ENCODE measurements at places on chromosomes 16 and 17.

- no peak for DNase-seq
Measured at GRCh38 chr17:73508057-73508930, 136.0 kb downstream of the SDK2 start.

DNA sequence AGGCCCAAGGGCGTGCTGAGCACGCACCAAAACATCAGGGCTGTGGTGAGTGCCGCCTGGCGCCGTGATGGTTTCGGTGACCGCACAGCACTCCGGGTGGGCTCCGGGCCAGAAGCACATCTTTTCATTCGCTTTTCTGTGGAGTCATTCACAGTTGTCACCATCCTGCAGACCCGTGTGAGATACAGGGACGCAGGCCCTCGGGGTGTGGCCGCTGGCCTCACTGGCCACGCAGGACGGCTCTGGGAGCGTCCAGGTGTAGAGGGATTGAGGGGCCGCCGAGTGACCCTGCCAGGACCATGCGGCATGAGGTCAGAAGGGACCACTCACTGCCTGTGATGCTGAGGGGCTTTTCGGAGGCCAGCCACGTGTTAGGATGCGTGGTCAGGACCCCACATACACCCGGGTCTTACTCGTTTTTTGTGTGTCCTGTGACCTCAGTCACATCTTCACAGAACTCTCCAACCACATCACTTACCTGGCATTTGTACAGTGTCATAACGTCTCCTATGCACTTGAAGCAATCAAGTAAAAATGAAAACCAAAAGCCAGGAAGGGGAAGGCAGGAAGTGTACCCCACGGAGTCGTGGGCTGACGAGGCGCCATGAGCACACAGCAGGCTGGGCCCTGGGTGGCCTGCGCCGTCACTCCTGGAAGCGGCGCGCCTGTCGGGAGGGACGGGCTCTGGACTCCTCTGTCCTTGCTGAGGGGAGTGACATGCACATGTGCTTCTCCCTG, 7.8 kb downstream of the ACSF3 start:
- DNase-seq: no peak

DNA sequence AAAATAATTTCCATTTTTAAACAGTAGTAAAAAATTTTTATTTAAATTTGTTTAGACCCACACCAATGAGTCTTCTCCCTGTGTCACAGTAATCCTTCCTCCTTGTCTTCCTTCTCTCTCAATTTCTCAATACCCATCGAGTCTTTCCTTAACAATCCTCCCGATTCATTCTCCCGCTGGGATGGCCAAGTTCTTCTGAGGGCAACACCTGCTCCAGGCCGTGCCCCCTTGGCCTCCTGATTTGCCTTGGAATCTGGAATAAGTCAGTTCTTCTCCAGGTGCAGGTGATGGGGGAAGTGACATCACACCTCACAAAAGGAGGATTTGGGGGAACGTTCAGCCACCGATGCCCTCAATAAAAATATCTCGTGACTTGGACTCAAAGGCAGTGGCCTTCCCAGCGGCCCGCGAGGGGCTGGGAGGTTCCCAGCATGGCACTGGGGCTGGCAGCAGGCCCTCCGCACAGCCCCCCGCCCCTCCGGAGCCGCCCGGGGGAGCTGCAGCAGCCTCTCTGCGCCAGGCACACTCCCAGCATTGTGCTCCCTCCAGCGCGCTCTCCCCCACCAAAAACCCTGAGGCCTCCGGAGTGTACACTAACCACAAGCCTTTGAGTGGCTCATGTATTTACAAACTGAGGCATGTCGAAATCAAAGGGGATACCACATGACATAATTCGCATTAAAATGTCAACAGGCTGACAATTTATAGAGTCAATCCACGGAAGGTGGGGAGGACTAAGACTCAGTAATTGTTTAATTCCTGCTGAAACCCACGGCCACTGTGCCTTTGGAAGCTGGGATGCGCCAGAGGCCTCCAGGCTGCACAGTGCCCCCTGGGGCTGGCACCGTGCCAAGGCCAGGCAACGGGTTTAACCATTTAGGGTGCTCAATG, 120.5 kb downstream of the ZFHX3 start:
- no peak for DNase-seq

DNA sequence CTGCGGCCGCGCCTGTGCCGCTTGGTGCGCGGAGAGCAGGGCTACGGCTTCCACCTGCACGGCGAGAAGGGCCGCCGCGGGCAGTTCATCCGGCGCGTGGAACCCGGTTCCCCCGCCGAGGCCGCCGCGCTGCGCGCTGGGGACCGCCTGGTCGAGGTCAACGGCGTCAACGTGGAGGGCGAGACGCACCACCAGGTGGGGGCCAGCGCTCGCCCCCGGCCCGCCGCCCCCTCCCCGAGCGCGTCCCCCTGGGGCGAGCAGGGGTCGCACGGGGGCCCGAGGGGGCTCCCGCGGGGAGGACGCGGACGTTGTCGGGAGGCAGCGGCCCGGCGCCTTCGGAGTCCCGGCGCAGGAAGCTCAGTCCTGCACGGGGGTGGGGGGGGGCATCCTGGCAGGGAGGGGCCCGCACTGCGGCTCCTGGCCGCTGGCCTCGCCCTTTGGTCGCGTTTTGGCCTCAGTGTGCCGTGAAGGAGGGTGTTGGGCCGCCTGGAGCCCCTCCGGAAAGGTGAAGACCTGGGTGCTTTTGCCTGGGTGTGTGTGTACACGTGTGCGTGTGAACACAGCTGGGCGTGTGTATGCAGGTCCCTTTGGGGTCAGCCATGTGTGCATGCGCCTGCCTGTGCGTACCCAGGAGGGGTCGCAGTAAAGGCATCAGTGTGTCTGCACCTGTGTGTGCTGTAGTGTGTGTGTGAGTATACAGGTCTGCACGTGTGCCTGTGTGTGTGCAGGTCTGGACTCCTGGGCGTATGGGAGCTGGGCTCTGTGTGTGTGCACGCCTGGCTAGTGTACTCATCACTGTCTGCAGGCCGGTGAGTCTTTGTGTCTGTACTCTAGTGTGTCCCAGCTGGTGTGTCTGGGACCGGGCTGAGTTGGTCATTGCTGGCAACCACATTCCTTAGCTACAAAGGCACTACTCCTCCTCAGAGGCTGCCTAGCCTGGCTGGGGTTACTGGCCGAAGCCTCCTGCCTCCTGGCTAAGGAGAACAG, 615 bp downstream of the NHERF2 start:
- no peak for DNase-seq

- no peak for DNase-seq
Measured at GRCh38 chr17:33046361-33047255, 55.0 kb downstream of the SPACA3 start.

DNA sequence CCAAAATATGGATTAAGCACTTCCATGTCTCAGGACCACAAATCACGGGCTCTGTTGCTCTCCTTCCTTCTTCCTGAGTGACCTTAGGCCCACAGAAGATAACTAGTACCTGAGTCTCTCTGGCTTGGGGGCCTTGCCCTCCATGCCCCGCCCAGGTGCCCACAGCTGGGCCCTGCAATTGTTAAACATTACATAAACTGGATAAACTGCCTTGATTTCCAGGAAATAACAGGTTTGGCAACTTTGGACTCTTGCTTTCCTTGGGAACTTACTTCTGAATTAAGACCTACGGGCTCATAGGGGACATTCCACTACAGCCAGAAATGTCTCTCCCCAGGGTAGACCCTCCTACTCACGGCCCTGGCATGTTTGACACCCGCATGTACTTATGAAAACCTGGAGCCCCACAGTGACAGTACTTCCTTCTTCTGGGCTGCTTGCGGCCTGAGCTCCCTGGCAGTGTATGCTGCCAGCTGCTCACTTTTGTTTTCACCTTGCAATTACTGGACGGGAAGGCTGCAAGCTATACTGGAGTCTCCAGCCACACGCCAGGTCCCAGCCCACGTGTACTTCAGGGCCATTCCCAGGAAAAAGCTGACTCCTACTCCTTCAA, 2.3 kb upstream of the UBALD2 start:
- DNase-seq: no peak

- DNase-seq: no peak
Measured at GRCh38 chr16:48197294-48197693, 41.5 kb upstream of the ABCC12 start.

GRCh38 chr17:81711814-81712467, at the start of gene SLC25A10:
Gene SLC25A10 (plus strand): TSS chr17:81712284. CDS start chr17:81712427, 143 bp downstream.
- DNase-seq: no peak

DNA sequence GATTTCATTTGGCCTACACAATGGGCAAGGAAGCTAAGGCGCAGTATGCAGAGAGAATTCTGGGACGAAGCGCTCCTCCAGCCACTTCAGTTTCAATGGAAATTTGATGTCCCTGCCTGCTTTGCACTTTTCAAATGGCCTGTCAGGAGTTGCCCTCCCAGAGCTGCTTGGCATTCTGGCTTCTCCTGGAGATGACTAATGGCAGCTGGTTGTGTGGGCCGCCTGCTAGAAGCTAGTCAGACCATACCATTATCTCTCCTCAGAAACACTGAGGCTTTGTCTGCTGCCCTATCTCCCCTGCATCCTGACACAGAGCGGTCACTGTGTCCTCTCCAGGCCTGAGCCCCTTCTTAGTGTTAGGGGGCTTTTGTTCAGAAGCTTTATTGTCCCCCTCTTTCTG, 180.1 kb downstream of the SPECC1 start:
- no peak for DNase-seq

DNA sequence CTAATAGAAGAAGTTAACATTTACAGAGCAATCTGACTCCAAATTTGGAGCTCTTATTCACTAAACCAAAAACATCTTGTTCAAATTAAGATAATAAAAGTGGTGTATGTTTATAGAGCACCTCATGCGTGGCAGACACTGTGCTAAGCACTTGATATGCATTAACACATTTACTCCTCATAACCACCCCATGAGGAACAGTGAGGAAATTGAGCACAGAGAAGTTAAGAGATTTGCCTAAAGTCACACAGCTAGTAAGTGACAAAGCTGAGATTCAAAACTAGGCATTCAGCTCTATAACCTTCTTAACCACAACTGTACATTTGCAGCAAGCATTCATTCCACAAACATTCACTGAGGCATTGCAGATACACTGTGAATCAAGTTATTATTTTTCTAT, 94.0 kb downstream of the VAT1L start:
- no peak for DNase-seq

- no peak for DNase-seq
Measured at GRCh38 chr17:49388692-49389513, 25.8 kb downstream of the PHB1 start.

- no peak for DNase-seq
Measured at GRCh38 chr17:16968786-16969185, 3.1 kb downstream of the TNFRSF13B start.

DNA sequence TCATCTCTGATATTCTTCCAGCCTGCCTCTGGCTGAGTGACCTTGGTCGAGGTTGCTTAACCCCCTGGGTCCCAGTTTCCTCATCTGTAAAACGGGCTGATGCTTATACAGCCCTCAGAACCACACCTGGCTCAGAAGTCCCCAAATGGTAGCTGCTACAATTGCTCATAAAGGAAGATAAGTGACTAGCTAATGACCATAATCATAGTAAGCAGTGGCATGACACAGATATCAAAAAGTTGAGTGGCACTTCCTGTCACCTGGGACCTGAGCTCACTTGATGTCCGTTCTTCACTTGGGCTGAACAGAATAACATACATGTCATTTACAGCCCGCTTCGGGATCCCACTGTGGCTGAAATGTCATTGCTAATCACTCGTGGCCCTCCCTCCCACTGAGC, 1.8 kb downstream of the MGRN1 start:
- no peak for DNase-seq

- no peak for DNase-seq
Measured at GRCh38 chr16:27967169-27967568, 96.3 kb downstream of the GSG1L start.

GRCh38 chr17:27049104-27049784, 244.7 kb upstream of the WSB1 start:
- no peak for DNase-seq

DNA sequence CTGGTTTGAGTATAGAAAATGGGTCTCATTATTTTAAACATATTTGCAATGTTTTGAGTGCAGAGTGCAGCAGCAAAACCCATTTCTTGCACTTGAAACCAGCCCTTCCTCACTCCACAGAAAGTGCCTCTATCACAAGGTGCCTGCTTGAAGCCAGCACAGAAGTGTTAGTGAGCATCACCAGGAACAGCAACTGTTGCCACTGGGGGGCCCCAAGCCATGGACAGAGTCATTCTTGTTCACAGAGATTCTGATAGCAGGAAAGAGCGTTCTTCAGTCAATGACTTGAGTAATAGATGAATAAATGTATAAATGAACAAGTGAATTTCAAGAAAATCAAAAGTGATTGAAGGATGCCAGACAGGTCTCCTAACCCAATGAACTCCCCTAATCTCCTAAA, 45.6 kb downstream of the CHD9NB start:
- DNase-seq: no peak

- DNase-seq: no peak
Measured at GRCh38 chr16:87855852-87856715, 13.2 kb downstream of the SLC7A5 start.

GRCh38 chr16:140175-140857, 1.8 kb upstream of the NPRL3 start:
- DNase-seq: no peak

- DNase-seq: no peak
Measured at GRCh38 chr16:31216422-31217135, at the start of gene PYDC1. Gene PYDC1 (minus strand): TSS chr16:31217135. CDS start chr16:31217028, 107 bp downstream.

DNA sequence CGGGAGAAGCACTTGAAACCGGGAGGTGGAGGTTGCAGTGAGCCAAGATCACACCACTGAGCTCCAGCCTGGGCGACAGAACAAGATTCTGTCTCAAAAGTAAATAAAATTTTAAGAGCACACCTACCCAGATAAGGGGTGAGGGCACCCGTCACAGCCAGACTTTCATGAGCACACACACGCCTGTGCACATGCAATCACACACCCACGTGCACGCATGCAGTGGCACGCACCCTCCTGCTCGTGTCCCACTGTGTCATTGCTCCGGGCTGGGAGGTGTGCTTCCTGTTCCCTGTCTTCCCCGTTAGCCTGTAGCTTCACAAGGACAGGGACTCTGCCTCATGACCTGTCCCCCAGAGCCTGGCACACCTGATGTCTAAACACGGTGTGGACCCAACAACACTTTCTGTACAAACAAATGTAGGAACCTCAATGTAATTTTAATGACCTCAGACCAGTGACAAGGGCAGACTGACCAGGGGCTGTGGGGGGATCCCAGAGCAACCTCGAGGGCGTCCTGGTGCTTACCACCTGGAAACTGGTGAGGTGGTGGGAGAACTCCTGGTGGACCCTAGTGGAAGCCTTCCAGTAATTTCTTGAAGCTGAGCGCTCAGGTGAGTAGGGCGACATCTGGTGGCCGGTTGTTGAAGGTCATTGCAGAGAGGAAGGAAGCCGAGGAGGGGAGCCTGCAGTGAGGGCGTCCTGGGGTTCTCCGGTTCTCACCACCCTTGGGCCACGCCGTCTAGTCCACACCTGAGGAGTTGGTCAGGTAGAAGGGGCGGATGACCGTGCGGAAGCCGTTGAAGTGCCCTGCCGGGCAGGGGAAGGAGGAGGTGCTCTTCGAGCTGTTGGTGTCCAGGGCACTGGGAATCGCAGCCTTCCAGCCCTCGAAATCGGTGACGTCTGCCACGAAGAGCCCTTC, 8.6 kb downstream of the LGALS3BP start:
- DNase-seq: peak; percentile 47

DNA sequence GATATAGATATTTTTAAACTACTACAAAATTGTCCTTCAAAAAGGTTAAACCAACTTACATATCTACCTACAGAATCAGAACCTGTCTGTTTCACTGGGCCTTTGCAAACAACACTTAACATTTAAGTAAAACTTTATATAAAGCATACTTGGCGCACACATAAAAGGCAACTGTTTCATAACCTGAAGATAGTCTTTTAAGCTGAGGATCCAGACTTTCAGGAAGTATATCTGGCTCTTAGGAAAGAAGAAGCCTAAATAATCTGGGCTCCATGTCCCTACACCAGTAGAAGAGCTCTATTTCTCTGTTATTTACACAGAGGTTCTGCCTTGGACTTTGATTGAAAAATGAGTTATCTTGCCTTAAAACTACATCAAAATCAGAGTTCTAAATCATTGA, 75.9 kb downstream of the TRIM37 start:
- no peak for DNase-seq

- DNase-seq: no peak
Measured at GRCh38 chr16:47713225-47713595, 252.1 kb downstream of the PHKB start.

Data from NCI-H1417 treated with DMSO at 0.1 percent for 48 hours (cell line).